ENCODE measurements at places on chromosomes 13 and 19.

DNA sequence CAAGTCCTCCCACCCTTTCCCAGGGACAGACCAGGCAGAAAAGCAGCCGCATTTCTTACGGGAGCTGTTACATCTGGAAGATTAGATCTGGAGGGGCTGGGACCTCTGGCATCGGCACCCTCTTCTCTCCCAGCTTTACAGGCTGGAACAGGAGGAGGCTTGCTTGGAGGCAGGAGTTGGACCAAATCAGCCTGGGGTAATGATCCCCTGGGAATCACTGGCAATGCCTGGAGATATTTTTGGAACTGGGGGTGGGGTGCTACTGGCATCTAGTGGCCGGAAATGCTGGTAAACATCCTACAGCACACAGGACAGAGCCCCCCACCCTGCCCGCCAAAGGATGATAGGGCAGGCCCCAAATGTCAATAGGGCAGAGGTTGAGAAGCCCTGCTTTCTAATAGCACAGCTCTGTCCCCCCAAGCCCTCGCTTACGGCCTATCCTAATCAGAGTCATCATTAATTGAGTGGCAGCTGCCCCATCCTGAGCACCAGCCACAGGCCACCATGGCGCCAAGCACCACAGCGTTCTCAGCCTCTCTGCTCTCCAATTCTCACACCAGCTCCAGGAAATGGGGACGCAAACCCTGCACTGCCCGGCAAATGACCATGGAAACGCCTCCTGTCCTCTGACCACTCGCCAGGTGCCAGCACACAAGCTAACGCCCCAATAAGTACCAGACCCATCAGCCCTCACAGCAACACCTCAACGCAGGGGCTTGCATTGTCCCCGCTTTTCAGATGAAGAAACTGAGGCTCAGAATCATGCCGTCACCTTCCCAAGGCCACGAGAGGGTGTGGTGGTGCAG is 20.6 kb downstream of the LRRC4B start:
- no peak for DNase-seq

GRCh38 chr19:6260912-6261650 is 18.7 kb downstream of the MLLT1 start:
- DNase-seq, result no peak

DNA sequence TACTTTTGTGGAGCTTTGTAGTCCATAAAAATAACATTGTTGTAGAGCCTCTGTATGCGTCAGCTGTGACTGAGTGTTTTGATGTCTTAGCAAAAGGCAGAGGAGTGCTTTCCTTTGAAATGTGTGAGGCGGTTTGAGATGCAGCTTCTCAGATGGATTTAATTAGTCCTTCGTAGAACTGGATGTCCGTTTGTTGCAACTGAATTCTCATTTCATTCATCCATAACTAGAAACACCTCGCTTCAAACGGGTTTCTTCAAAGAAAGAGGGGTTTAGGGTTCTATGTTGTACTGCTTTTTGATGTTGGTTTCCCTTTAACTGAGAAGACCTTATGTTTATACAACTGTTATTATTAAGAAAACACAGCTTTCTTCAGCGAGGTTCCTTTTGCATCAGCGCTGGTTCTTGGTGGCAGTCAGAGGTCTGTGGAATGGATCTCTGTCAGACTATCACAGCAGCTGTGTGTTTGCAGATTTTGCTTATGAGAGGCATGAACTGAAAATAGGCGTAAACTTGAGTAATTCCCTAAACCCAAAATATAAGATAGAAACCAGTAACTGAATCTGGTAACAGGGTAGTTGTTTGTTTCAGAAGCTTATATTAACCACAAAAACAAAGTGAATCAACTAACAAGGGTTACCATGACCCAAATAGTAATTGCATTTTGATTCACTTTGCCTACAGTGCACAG is 194.4 kb downstream of the GGACT start:
- DNase-seq, result peak; percentile 91

DNA sequence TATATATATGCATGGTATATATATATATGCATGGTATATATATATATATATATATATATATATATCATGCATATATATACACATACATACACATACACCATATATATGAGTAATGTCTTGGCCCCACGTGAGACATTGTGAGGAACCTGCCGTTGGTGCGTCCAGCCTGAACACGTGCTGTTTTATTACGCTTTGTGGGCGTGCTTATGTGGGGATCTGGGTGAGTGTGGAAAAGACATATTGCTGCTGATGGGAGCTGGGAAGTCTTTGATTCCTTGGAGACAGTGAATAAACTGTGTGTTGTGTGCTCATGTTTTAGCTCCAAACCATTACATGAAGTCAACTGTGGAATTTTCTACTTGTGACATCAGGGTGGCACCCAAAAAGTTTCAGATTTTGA is 28.9 kb downstream of the KCTD15 start:
- DNase-seq, result no peak

- DNase-seq, result no peak
These were observed 1.4 kb downstream of the EPS8L1 start for GRCh38 chr19:55077106-55077505.

- no peak for DNase-seq
These were observed 41.5 kb downstream of the EFNA2 start for GRCh38 chr19:1327125-1327524.

GRCh38 chr19:41426952-41427646 is at the start of gene B3GNT8:
TSS of gene B3GNT8 (minus strand) at chr19:41427374. CDS start at chr19:41426778, 596 bp downstream.
- DNase-seq, result no peak

- DNase-seq, result peak; percentile 44
These were observed 723.2 kb downstream of the PCDH9 start for GRCh38 chr13:66506979-66507378.

DNA sequence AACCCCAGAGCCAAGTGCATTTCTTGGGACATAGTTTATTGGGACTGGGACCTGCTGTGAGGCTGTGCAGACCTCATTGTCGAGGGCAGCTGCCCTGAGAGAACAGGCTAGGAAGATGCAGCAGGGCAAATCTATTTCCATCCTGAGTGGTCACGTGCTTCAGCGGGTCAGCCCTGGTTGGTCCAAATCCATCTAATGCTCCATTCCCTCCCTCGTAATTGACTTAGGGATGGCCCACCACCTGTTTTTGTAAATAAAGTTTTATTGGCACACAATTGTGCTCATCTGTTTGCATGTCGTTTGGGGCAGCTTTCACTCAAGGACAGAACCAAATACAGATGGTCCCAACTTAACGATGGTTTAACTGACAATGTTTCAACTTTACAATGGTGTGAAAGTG is 75.5 kb upstream of the ADGRE5 start:
- no peak for DNase-seq

GRCh38 chr13:48162217-48162616 is 67.3 kb upstream of the MED4 start:
- DNase-seq, result no peak

DNA sequence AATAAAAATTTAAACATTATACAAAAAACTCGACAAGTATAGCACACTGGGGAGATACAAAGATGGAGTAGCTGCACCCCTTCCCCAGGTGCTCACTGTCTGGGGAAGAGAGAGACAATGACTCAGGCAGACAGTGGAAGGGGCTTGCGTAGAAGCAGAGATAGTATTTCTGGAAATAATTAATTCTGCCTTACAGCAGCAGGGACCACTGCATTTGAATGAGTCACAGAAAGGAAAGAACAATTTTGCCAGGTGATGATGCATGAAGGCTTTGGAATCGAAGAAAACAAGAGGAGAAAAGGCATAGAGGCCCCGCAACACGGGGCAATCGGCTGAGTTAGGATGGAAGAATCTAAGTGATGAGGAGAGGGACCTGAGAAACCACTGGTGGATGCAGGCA is 447.4 kb downstream of the EFNB2 start:
- no peak for DNase-seq

DNA sequence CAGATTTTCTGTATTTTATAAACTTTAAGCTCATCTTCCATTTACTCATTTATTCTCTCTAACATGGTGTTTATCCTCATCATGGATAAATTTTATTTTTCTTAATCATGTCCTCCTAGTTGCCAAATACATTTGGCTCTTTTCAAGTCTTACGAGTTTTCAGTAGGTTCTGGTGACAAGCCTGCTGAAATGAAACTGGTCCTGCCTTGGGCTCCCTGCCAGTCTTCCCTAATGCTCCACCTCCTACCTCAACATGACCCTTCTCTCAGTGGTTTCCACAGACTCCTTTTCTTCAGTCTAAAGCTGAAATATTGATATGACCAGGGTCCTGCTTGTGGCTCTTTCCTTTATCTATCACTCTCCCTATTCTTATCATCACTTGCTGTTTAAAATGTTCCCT is 81.2 kb downstream of the TRPC4 start:
- no peak for DNase-seq

DNA sequence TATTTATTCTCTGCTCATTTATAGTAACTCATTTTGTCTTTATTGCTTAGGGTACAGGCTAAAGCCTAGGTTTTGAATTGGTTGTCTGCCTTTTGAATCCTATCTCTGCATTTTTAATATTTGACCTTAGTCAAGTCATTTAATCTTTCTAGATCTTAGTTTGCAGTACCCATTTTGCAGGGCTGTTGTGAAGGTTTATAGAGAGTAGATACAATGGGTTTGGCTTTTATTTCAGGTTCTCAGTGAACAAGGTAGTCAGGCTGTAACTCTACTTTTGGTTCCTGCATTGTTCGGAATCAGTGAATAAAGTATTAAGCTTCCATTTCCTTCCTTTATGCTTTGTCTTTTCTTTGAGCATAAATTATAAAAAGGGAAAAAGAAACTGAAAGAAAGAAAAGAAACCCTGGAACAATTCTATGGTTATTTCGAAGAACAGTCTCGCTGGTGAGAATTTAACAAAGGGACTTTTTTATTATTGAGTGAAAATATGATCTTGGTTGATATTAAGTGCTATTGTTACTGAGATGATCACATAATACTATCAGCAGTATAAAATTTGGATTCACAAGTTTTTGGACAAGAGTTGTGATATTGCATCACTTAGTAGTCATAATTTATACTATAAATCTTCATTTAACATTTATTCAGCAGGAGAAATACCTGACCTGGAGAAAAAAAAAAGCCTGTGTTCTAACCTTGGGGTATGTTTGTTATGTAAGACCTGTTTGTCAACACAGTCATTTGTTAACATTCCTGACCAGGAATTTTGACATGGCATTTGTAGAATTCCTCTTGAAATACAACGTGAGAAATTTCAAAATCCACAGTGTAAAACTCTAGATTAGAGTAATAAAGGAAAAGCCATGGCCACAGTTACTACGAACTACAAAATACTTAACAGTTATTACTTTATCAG is 91.3 kb downstream of the ZMYM2 start:
- DNase-seq, result no peak

DNA sequence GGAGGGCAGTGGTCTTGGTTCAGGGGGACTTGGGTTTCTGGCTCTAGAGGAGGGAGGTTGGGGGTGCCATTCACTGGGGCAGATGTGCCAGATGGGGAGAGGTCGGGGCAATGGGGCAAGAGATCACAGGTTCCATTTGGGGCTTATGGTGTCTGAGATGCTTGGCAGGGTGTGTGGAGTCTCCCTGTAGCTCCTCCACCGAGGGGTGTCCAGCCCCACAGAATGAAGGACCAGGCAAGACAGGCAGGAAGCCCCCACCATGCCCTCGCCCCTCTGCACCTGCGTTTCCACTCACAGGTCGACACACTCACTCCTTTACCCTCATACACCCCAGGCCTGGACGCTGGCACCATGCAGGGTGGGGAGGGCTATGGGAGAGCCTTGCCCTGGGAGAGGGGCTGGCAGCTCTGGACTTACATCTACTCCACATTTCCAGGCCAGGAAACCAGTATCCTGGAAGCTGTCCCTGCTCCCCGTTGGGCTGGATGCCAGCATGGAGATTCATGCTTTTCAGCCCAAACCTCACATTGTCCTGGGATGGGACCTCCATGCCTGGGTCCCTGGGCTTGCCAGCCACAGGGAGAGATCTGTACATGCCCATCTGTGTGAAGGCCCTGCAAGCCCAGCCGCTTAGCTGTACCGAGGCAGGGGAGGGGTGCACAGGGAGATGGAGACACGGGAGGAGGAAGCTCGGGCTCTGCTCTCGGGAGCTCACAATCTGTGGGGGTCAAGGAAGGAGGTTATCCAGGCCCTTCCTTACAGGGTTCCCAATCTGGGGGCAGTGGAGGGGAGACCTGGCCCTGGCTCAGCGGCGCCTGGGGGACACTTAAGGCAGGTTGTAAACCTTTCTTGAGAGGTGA is 77.1 kb downstream of the CHST8 start:
- DNase-seq, result no peak

DNA sequence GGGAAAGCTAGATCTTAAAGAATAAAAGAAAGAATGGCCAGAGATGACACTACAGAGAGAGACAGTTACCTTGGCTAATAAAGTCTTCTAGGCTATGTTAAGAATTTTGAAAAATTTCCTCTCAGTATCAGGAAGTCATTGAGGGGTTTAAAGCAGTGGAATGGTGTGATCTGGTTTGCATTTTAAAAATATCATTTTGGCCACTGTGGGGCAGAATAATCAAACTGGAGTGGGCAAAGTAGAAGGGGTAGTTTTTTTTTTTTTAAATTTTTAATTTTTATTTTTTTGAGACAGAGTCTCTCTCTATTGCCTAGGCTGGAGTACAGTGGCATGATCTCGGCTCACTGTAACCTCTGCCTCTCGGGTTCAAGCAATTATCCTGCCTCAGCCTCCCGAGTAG is 4.4 kb upstream of the CNMD start:
- no peak for DNase-seq

GRCh38 chr13:101217086-101217485 is 199.2 kb downstream of the NALCN start:
- peak; percentile 47 for DNase-seq

GRCh38 chr19:33193865-33194362 is at the start of gene LRP3:
TSS of gene LRP3 (plus strand) at chr19:33194330. CDS start at chr19:33194786, 456 bp downstream.
- DNase-seq, result no peak

- no peak for DNase-seq
These were observed 182.4 kb downstream of the NUFIP1 start for GRCh38 chr13:44806826-44807225.

- DNase-seq, result no peak
These were observed 50.6 kb downstream of the CELF5 start for GRCh38 chr19:3274942-3275582.

- no peak for DNase-seq
These were observed 78.4 kb downstream of the TEX29 start for GRCh38 chr13:111398715-111399299.

DNA sequence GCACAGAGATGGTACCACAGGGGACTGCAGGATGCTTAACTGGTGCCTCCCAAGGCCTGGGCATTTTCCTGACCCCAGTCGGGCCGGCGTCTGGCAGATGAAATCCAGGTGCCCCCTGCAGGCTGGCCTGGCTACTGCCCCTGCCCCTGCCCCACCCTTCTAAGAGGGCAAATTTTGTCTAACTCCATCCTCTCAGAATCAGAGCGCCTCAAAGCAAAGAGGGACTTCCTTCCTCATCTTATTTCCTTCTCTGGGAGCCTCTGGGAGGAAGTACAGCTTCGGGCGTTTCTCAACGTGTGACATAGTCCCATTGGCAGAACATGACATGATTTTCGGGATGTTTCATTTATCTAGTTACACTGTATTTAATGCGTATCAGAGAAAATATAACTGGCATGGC is 2.7 kb downstream of the PRKACA start:
- no peak for DNase-seq

- DNase-seq, result no peak
These were observed 79.4 kb downstream of the SERP2 start for GRCh38 chr13:44453069-44453468.

- DNase-seq, result no peak
These were observed 10.9 kb downstream of the PEG3 start for GRCh38 chr19:56829596-56829995.

GRCh38 chr19:23440791-23441190 is 45.5 kb upstream of the ZNF91 start:
- DNase-seq, result no peak
